Activated naive CD4-positive, alpha-beta T cell treated with anti-CD3 and anti-CD28 coated beads, Interleukin-2, amount 50 U/mL, for 16 hours (primary cell): ENCODE measurements at places on chromosomes 5 and 9.
A peak's percentile ranks its signal among the peaks of the same experiment; 100 is the strongest.

DNA sequence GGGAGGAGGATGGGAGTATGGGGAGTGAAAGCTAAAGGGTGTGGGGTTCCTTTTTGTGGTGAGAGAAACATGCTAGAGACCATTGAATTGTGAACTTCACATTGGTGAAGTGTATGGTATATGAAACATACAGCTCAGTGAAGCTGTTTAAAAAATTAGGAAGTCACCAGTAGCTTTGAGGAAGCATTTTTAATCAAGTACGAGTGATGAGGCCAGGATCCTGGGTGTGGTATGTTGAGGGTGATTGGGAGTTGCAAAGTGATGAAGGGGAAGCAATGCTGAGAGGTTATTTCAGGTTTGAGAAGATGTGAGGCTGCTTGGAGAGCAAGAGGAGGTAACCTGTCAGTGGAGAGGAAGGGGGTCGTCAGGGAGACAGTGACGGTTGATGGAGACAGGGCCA, 22.7 kb upstream of the CLK4 start:
- DNase-seq, result no peak

GRCh38 chr9:96186591-96187011, 115.4 kb downstream of the HSD17B3 start:
- DNase-seq, result no peak

- DNase-seq, result no peak
Measured at GRCh38 chr9:34332076-34332964, 3.0 kb downstream of the NUDT2 start.

DNA sequence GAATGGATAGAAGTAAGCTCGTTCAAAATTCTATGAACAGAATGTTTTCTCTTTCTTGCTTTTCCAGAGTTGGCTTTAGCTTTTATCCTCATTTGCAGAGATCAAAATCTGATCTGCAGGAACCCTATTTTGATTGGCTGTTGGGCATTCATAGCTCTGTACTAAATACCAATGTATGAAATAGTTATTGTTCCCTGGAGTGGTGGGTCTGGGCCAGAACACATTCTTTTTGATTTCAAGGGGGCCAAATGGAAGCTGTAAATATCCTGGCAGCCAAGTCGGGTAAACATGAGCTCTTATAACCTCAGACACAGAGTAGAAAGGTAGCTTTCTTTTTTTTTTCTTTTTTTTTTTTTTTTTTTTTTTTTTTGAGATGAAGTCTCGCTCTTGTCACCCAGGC, 241.5 kb downstream of the PDZD2 start:
- no peak for DNase-seq

DNA sequence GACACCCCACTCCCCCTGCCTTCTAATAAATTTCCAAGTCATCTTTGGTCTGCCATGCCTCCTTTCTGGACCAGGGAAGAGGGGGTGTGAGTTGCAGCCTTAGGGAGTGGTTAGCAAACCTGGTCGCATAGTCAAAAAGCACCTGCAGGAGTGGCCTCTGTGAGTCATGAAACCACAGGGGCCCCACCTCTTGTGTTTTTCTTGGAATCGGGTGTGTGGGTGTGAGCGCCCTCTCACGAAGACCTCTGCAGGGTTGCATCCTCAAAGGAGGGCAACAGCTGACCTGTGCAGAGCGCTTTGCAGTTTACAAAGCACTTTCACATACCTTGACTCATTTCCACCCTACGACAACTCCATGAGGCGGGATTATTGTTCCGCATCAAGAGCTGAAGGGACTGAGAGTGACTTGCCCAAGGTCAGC, 36.8 kb upstream of the TEX48 start:
- DNase-seq, result peak; percentile 86

- no peak for DNase-seq
Measured at GRCh38 chr5:87949676-87950631, 318.7 kb downstream of the TMEM161B start.

DNA sequence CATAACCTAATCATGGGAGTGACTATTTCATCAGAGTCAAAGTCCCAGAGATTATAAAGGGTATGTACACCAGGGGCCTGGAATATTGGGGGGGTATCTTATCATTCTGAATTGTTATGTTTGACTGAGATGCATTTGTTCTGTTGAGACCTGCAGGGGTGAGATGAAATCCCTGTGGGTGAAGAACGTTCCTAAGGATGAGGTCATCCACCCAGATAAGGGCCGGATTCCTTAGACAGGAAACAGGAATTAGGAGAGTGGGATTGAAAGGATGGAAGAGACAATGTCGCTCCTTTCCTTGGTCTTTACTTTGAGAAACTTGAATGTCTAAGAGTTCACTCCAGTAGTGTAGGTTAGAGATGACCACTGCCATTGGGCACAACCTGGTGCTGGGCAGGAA, 54.7 kb downstream of the GAS1 start:
- DNase-seq, result no peak

DNA sequence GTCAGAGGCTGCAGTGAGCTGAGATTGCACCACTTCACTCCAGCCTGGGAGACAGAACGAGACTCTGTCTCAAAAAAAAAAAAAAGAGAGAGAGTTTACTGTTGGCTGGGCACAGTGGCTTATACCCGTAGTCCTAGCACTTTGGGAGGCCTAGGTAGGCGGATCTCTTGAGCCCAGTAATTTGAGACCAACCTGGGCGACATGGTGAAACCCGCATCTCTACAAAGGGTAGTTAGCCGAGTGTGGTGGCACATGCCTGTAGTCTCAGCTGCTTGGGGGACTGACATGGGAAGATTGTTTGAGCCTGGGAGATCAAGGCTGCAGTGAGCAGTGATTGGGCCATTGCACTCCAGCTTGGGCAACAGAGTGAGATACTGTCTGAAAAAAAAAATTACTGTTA, 12.6 kb downstream of the HABP4 start:
- no peak for DNase-seq

- no peak for DNase-seq
Measured at GRCh38 chr5:523441-524222, 617 bp downstream of the SLC9A3 start.

DNA sequence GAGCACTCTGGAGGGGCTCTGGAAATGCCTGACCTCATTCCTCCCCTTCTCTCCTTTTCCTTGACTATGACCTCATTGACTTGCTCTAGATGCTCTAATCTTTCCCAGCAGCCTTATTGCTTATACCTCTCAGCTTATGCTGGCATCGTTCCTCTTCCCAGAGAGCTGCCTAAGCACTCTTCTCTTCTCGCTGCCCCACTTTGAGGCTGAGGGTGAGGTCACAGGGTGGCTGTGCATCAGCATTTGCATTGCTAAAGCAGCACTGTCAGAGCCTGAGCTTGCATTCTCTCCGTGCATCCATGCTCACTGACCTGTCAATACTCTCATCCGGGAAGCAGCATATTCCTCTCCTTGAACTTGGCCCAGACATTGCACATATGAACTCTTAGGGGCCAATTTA, 96.4 kb upstream of the NTRK2 start:
- no peak for DNase-seq

- no peak for DNase-seq
Measured at GRCh38 chr5:124580925-124581737, 165.3 kb downstream of the ZNF608 start.

DNA sequence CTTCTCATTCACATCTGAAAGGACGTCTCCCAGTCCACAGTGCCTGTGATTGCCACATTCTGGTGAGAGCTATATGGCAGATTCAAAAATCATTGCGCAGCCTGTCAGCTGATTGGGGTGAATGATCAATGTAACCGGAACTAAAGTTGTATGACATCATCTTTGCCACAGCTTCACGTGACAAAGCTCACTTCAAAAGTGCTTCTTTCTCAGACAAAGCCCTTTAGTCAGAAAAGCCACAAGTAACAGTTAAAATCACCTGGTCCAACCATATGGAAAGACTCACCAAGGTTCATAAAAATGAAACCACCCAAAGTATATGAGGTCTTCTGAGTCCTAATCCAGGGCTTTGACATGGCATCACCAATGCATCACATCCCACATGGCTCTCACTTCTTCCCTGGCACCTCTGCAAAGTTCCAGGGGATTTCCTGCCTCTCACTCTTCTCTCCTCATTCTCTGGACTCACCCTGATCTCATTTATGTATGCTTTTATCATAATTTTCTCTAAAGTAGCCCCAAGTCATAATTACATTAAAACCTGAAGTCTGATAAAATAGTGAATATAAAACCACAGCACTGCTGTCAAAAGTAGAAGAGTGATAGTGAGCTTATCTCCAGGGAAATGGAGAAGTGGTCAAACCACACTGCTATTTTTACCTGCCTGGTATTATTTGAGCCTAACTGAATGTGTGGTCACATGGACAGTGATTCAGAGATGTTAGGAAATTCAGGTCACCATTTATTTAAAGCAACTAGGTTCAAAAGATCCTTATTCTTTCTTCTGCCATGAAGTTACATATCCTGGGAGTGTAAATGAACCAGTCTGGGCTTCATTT, 193.1 kb upstream of the PTGER4 start:
- DNase-seq, result peak; percentile 49

DNA sequence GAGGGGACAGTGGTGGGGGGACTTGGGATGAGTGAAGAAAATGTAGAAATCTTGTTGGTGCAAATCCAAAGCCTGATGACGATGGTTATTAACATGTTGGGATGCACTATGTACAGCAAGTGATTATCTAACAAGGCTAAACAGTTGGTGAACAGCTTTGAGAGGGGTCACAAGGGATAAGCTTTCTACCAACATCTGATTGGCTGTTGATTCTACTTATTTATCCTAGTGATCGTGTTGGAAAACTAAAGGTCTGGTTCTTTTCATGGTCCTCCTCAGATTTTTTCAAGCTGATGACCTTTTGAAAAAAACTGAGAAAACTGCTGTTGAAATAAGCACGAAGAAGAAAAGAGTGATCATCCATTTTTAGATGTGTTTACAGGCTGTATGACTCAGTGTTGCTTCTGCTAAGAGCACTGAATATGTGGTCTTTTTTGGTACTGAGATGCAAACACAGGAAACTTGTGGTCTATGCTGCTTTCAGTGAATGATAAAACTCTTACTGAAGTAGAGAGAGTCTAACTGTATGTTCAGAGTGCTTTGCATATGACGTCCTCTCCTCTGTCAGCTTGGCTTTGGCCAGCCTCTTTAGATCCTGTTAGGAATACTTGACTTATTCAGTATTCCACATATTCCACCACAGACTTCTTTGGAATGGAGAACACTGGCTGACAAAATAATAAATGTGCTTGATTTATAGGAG, 174.8 kb downstream of the SLF1 start:
- DNase-seq, result no peak

- DNase-seq, result no peak
Measured at GRCh38 chr5:69030358-69031062, 63.3 kb upstream of the SLC30A5 start.

DNA sequence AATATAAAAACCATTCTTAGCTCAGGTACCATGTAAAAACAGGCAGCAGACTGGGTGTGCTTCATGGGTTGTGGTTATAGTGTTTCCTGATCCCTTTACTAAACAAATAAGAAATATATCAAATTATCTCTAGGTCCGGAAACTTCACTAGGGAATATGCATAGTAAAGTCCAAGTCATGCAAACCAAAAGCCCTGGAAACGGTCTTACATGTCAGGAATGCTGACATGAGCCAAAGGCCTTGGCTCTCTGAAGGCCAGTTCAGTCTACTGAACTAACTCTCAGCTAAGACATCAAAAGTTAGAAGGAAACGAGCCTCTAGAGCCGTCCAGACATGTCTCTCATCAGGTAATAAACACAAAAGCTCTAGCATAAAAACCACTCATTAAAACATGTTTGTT, 778.9 kb upstream of the ZNF608 start:
- DNase-seq, result no peak

- DNase-seq, result no peak
Measured at GRCh38 chr9:19941874-19942273, 153.0 kb upstream of the SLC24A2 start.

DNA sequence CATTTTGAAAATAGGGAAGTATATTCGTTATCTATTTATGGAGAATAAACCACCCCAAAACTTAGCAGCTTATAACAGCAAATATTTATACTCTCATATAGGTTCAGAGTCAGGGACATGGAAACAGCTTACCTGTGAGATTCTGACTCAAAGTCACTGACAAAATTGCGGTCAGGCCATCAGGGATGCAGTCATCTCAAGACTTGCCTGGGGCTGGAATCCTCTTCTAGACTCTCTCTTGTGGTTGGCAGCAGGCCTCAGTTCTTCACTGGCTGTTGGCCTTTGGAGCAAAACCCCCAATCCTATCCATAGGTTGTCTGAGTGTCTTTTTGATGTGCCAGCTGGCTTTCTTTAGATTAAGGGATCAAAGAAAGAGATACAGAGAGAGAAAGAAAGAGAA, 275.6 kb downstream of the SEC61B start:
- DNase-seq, result no peak

- DNase-seq, result no peak
Measured at GRCh38 chr9:134871697-134872340, 8.8 kb upstream of the FCN2 start.

DNA sequence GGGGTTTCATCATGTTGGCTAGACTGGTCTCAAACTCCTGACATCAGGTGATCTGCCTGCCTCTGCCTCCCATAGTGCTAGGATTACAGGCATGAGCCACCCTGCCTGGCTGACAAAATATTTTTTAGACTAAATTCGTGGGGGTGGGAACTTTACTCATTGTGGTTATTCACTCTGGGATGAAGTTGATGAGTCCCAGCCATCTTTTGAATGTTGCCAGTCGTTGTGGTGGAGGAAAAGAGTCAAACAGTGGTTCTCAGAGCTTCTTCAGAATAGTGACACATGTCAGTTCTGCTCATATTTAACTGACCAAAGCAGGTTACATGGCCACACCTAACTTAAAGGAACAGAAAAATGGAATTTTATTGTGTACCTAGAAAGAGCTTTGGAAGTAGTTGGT, 6.9 kb downstream of the SREK1 start:
- no peak for DNase-seq

- DNase-seq, result no peak
Measured at GRCh38 chr5:143376195-143376779, 27.2 kb downstream of the NR3C1 start.

- no peak for DNase-seq
Measured at GRCh38 chr5:157126-157715, 34.1 kb upstream of the LRRC14B start.

GRCh38 chr9:4366591-4367330, 66.9 kb upstream of the GLIS3 start:
- no peak for DNase-seq

DNA sequence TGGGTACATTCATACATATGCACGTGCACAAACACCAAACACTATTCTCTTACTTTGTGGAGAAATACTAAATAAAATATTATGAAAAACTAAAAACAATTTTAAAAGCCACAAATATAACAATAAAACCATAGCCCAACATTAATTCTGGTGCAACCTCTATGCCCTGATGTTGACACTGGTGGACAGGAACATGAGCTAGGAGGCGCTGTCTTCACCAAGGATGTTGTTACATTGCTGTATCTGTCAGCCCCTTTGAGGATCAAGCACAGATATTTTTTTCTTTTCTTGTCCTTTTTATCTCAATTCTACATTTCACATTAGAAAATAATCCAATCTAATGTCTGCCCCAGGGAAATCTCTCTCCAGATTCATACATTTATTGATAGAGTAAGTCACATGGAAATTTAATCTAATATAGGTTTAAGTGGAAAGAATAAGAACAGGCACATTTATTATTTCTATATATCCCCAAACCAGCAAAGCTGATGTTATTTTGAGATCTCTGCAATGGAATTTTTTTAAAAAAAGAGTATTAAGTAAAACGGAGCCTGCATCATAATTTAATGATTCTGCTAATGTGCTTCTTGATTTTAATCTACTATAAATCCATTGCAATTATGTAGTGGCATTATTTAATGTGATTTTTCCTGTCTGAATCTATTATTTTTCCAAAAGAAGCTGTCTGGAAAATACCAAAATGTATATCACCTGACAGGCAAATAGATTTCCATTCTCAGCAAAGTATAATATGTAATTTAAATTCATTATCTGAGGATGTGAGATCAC, 716.5 kb downstream of the MTRR start:
- DNase-seq, result no peak
